Amniotic epithelial cell (primary cell): ENCODE measurements at places on chromosomes 3 and 15.

DNA sequence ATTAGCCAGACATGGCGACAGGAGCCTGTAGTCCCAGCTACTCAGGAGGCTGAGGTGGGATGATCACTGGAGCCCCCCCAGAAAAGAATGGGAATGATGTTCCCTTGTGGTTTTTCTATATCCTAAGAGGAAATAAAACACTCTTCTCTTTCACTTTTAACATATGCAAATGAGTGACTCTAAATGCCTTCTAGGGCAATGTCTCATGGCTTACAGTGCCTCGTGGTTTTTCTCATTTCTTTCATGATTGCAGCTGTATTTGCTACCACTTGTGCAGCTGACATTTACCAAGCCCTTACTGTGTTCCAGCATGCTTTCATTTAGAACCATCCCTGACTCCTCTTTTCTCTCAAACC is 26.4 kb downstream of the STOML1 start:
- DNase-seq = peak; percentile 60

GRCh38 chr15:83545804-83546511 is 98.8 kb downstream of the SH3GL3 start:
- no peak for DNase-seq

- no peak for DNase-seq
Measured at GRCh38 chr3:127321371-127321770, 33.5 kb upstream of the PRR20G start.

- no peak for DNase-seq
Measured at GRCh38 chr3:55069950-55070349, 142.1 kb upstream of the LRTM1 start.

DNA sequence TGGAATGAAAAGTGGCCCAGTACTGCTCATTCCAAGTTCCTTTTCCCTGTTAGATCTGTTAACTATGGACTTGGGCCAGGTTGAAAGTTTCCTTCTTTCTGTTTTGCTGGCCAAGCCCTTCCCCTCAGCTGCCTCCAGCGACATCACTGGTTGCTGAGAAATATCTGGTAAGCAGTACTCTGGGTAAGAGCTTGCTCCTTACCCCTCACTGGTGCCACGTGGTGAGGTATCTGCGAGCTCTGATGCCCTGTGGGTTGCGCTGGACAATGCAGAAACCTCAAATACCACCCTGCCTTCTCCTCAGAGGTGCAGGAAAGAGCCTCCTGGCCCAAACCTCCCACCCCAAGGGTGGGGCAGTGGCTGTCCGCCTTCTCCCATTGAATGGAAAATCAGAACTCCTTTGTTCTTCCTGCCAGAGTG is 42.9 kb upstream of the APH1B start:
- DNase-seq = peak; percentile 67

DNA sequence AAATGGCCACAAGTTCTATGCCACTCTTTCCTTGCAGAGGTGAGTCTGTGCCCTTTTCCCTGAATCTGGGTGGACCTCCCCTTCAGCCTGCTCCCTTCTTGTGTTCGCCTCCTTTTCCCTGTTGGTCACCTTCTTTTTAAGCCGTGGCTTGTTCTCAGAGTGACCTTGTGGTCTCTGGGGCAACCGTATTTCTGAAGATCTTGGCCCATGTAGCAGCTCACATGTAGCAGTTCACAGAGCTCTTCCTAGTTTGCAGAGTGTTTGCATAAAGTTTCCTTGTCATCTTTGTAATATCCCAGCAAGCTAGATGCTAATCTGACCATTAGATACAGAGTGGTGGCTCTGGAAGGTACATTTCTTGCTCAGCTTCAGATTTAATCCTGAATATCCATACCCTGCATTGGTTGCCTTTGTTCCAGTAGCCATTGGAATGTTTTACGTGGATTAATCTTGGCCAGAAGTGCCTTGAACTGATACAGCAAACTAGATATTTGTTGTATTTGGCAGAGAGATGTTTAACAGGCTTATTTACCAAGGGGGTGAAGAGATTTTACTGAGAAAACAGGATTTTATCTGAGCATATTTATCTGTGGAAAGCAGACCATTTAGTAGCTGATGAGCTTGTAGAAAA is 40.7 kb upstream of the BSN start:
- DNase-seq = peak; percentile 10
